GM04503 (cell line): ENCODE measurements at places on chromosomes 13 and 19.

- DNase-seq = no peak
These were observed 92.6 kb downstream of the MIPEP start for GRCh38 chr13:23796551-23796950.

DNA sequence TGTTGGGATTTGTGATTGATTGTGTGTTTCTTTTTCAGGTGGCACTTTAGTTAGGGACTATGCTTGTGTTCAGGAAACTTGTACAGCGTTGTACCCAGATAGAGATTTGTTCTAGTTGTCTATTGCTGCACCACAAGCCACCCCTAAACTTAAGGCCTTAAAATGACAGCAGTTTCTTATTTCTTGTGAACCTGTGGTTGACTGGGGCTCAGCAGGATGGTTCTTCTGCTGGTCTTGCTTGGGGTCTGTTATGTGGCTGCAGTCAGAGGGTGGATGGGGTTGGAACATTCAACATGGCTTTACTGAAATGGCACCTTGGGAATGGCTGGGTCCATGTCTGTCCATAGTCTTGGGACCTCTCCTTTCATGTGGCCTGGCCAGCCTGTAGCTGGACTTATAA lies 28.3 kb downstream of the SIPA1L3 start:
- no peak for DNase-seq

DNA sequence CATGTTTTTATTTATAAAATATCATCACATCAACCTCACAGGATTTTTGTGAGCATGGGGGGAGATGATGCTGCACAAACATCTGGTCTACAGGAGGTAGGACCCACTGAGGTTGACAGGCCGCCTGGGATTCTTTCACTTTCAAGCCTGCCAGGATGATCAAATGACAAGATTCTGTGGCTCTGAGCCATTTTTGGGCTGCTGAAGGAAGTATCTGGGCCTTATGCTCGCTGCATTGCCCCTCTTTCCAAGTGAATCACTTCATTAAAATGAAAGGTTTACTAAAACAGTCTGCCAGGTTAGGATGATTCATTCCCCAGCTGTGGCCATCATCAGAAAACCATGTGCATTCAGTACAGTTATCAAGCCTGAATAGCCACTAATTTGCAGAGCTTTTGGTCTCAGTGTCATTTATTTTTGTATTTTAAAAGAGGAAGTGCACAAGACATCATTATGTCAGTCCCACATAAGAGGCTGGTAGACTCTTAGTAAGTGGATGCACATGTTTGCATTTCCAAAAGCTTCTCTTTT lies 34.4 kb downstream of the STARD13 start:
- peak; percentile 90 for DNase-seq

GRCh38 chr13:59962343-59962742 lies 201.4 kb downstream of the DIAPH3 start:
- no peak for DNase-seq

DNA sequence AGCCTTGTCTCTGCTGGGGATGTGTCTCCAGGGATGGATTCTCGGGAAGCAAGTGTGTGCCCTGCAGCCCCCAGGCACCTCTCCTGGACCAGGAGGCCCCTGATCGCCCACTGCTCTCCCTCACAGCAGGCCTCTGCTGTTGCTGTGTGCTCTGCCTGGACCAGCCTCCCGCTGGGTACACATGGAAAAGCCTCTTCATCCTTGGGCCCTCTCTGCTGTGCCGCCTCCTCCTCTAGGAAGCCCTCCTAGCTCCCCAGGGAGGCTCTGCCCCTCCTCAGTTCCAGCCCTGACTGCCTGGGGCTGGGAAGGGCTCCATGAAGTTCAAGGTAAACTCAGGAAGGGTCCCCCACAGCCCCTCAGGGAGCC lies 12.0 kb downstream of the NDUFA11 start:
- DNase-seq = no peak

DNA sequence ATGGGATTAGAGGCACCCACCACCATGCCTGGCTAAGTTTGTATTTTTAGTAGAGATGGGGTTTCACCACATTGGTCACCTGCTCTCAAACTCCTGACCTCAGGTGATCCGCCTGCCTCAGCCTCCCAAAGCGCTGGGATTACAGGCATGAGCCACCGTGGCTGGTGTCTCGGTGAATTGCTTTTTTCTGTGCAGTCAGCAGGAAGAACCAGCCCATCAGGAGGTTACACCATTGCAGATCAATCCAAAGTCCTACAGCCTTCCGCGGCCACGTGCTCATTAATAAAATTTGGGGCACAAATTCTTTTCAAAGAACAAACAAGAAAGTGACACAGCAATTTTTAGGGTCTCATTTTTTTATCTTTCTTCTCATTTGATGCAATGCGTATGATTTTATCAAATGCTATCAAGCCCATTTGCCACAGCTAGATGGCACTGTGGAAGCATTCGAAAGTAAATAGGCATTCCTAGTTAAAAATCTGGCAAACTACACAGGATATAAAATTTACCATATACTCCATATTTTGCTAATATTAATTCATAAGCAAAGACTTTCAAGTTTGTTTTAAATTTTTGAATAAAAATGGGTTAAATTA lies 54.4 kb upstream of the ZNF835 start:
- no peak for DNase-seq

GRCh38 chr19:14118165-14119051 lies 846 bp upstream of the PRKACA start:
- no peak for DNase-seq

DNA sequence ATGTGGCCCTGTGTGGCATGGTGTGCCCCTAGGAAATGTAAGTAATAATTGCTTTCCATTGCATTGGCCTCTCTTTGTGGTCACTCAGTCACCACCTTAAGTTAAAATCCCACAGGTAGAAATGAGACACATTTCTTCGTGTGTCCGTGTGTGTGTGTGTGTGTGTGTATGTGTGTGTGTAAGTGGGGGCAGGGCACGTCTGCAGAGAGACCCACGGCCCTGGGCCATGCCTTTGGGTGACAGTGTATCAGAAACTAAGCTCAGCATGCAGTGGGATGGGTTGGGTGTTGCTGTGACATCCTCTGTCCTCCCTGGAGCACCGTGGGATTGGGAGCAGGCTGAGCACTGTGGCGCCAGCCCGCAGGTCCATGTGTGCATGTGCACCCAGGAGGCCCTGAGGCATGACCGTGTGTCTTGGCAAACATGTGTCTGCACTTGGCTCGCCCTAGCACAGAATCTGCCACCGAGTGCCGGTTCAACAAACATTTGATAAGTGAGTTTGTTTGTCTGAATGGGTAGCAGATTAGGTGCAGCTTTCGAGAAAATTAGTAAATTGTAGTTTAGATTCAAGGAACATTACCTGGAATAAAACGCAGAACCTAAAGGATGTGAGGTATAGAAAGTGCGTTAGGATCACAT lies 91.8 kb downstream of the WTIP start:
- DNase-seq = no peak

GRCh38 chr13:21079761-21080592 lies 18.6 kb upstream of the LATS2 start:
- peak; percentile 97 for DNase-seq

GRCh38 chr13:79681069-79681468 lies 200.1 kb downstream of the NDFIP2 start:
- DNase-seq = no peak

- no peak for DNase-seq
These were observed 419.5 kb upstream of the ARGLU1 start for GRCh38 chr13:106987427-106987785.
